IgD-negative memory B cell (primary cell): ENCODE measurements at places on chromosomes 13 and 19. TPM values are rescaled to one million over a fixed set of nuclear protein-coding genes. Genes with fewer than 3 reads are reported as not detected.

Gene MIDN
- polyA plus RNA-seq = 4.8 TPM

Gene PEAK3
- 0.26 TPM for polyA plus RNA-seq

Gene CYP2S1
- not detected for polyA plus RNA-seq

Gene NALCN
- polyA plus RNA-seq = not detected

Gene CEACAM5
- not detected for polyA plus RNA-seq

Gene EPSTI1
- polyA plus RNA-seq = 30.1 TPM

Gene TLE6
- 0.16 TPM for polyA plus RNA-seq

Gene OR7A5
- not detected for polyA plus RNA-seq

Gene NEK3
- 8.3 TPM for polyA plus RNA-seq

Gene ZNF726
- polyA plus RNA-seq = 2.7 TPM

Gene SLC6A16
- polyA plus RNA-seq = 11.6 TPM

Gene ZNF582
- 7.3 TPM for polyA plus RNA-seq
